ENCODE measurements at places on chromosomes 11 and 22. TPM values are rescaled to one million over a fixed set of nuclear protein-coding genes. Genes with fewer than 3 reads are reported as not detected.

DNA sequence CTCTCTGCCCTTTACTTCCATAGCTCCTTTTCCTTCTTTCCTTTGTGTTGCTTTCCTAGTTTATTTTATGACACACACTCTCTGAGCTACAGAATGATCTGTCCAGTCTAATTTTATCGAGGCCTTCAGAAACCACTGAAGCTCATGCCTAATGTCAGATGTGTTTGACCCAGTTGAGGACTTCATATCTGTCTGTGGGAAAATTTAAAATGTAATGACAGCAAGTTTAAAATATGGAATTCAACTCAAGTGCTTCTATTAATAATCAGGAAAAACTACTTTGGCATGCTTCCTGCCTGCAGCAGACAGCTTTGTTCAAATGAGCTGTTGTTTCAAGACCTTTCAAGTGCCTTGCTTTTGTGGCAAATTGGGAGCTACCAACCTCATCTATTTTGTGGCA lies 261.8 kb upstream of the MTNR1B start:
- no peaks in the 10 kb centered on the region for H3K4me1 ChIP-seq
- H3K27me3 ChIP-seq, result no peaks in the 10 kb centered on the region
- DNase-seq, result no peak

DNA sequence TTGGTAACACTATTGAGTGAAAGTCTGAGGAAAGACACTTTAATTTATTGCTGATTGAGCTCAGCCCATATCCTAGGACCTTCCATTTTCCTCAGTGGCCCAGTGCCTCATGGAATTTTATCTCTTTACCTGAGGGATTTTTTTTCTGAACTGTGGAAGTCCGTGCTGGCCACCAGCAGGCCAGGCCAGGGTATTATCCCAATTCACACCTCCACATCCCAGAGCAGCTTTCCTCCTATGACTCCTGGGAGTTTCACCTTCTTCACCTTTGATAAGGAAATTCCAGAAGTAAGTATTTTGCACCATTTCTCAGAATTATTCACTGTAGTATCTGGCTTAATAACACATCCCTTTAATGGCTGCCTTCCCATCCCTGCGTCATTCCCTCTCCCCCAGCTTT lies 13.0 kb upstream of the RRAS2 start:
- no peak overlapping the region for H3K27ac ChIP-seq
- no peak overlapping the region for H3K4me3 ChIP-seq
- H3K36me3 ChIP-seq, result no peaks in the 10 kb centered on the region
- no peaks in the 10 kb centered on the region for H3K4me1 ChIP-seq

GRCh38 chr22:43862882-43863202 lies 529 bp upstream of the SULT4A1 start:
- H3K27me3 ChIP-seq, result no peaks in the 10 kb centered on the region
- no peaks in the 10 kb centered on the region for H3K4me1 ChIP-seq
- no peak overlapping the region for H3K4me3 ChIP-seq
- no peaks in the 10 kb centered on the region for H3K36me3 ChIP-seq
- DNase-seq, result no peak
- no peak overlapping the region for H3K27ac ChIP-seq

DNA sequence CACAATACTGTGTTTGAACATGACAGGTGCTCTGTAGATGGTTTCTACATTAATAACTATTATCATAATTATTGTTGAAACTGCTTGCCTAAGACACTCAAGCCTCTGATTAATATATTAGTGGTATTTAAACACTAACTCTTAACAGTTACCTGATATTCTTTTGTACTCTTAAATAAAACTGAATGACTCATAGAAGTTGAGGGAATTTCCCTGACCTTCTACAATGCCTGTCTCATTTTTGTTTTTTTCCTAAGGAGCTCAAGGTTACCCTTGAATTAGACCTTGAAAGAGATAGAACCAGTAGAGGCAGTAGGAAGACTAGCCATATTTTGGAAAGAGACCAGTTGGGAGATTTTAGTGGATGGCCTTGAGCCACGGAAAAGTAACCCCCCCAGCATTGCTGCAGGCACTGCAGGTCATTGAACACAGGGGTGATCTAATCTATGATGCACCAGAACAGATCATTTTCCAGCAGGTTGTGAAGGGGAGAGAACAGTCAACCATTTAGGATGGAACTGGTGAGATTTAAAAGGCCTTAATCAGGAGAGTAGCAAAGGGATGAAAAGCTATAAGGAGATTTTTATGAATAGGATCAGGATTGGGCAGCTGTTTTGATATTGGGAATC lies 148.3 kb downstream of the PGR start:
- H3K4me1 ChIP-seq, result no peaks in the 10 kb centered on the region
- H3K36me3 ChIP-seq, result no peaks in the 10 kb centered on the region
- no peak for DNase-seq
- H3K27me3 ChIP-seq, result no peaks in the 10 kb centered on the region

GRCh38 chr11:115183136-115183535 lies 321.1 kb downstream of the CADM1 start:
- H3K36me3 ChIP-seq, result no peaks in the 10 kb centered on the region
- no peak overlapping the region for H3K27ac ChIP-seq
- no peaks in the 10 kb centered on the region for H3K4me1 ChIP-seq
- DNase-seq, result no peak
- H3K27me3 ChIP-seq, result no peaks in the 10 kb centered on the region

DNA sequence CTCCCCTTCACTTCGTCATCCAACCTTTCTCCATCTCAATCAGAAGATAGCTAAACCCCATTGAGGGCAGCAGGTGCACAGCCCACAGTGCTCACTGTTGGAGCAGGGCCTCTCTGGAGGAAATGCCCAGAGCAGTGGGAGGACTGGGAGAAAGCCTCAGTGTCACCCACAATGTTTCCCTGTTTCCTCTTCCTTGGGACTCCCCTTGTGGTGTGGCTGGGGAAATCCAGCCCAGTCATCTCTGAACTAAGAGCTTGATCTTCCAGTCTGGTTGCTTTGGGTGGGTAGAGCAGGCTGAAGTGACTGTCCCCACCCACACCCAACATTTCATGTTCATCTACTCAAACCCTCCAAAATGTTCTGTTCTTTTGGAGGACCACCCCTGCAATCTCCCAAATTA lies 29.8 kb upstream of the EED start:
- no peaks in the 10 kb centered on the region for H3K36me3 ChIP-seq
- DNase-seq, result no peak
- no peaks in the 10 kb centered on the region for H3K4me1 ChIP-seq
- H3K27ac ChIP-seq, result no peak overlapping the region

DNA sequence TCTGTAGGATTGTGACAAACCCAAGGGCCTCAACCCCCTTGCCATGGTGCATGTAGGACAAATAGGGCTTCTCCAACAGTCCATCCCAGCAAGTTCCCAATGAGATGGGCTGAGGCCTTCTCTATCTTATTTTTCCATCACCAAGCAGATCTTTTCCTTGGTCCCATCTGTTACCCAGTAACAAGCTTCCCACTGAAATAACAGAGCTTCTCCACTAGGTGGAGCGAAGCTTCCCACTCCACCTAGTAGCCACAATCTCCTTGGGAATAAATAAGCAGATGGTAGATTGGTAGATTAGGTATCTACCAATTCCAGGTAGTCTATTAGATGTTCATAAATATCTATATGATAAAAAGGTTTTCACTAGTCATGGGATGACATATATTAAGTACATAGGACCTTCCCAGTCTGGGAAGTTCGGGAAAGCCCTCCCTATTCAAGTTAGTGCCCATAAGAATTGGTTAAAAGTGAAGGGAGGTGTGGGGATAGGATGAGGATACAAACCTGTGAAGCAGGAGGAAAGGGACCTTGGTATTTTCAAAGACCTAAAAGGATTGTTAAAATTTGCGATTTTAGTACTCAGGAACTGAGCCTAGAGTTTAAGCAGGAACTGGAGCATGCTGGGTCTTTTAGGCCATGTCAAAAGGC lies 5.9 kb upstream of the OR52L1 start:
- H3K27ac ChIP-seq, result no peak overlapping the region
- H3K27me3 ChIP-seq, result peaks cover 6% of the 10 kb centered on the region
- DNase-seq, result no peak
- no peaks in the 10 kb centered on the region for H3K36me3 ChIP-seq
- H3K4me3 ChIP-seq, result no peak overlapping the region
- no peaks in the 10 kb centered on the region for H3K4me1 ChIP-seq

DNA sequence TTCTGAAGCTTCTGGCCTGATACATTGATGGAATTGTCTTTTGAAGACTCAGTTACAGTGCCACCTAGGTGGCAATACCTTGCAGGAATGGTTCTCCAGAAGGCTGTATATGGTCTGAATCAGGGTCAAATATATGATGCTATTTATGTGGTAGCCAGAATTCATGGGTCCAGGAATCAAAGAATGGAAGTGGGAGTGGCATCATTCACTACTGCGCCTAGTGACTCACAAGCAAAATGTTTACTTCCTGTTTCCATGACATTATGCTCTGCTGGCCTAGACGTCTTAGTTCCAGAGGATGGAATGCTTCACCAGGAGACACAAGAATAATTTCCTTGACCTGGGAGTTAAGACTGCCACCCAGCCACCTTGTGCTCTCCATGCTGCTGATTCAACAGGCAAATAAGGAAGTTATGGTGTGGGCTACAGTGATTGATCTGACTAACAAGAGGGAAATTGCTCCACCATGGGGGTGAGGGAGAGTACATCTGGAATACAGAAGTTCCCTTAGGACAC lies 491.8 kb downstream of the ETS1 start:
- H3K27ac ChIP-seq, result no peak overlapping the region
- no peak for DNase-seq
- no peak overlapping the region for H3K4me3 ChIP-seq
- H3K36me3 ChIP-seq, result no peaks in the 10 kb centered on the region
- H3K4me1 ChIP-seq, result no peaks in the 10 kb centered on the region

DNA sequence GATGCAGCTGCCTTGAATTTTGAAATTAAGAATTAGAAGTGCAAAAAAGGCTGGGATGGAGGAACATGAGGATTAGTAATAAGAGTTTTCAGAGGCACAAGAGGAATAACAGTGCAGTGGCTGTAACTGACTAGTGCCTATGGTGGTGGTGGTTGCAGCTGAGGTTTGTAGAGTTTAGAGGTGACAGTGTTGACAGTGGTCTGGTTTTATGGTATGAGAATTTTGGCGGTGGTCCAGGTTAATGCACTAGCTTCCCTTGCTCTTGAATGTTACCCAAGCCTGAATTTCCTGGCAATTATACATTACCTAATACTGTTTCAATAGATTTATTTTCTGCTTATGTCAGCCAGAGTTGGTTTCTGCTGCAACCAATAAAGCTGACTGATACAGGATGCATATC lies 112.8 kb upstream of the C11orf87 start:
- no peaks in the 10 kb centered on the region for H3K27me3 ChIP-seq
- no peak for DNase-seq
- H3K4me3 ChIP-seq, result no peak overlapping the region
- no peaks in the 10 kb centered on the region for H3K4me1 ChIP-seq
- no peak overlapping the region for H3K27ac ChIP-seq

- H3K27me3 ChIP-seq, result no peaks in the 10 kb centered on the region
- no peak overlapping the region for H3K27ac ChIP-seq
- H3K36me3 ChIP-seq, result peaks cover 7% of the 10 kb centered on the region
These were observed 8.6 kb downstream of the SNAP29 start for GRCh38 chr22:20867179-20868024.

- peak within 1 kb of the TSS; percentile 14 for H3K27ac ChIP-seq
- DNase-seq, result peak; percentile 55
- H3K4me1 ChIP-seq, result no peaks in the 10 kb centered on the region
- H3K4me3 ChIP-seq, result peak within 1 kb of the TSS; percentile 71
These were observed at the start of gene LRFN4 for GRCh38 chr11:66856496-66857233. LRFN4 (plus strand) TSS chr11:66857064; CDS start chr11:66857745, 681 bp downstream.

GRCh38 chr22:24948356-24949202 lies 2.1 kb upstream of the LHFPL7 start:
- H3K4me3 ChIP-seq, result no peak overlapping the region
- peaks cover 8% of the 10 kb centered on the region for H3K4me1 ChIP-seq
- H3K27me3 ChIP-seq, result peaks cover 3% of the 10 kb centered on the region
- H3K36me3 ChIP-seq, result no peaks in the 10 kb centered on the region
- no peak overlapping the region for H3K27ac ChIP-seq

DNA sequence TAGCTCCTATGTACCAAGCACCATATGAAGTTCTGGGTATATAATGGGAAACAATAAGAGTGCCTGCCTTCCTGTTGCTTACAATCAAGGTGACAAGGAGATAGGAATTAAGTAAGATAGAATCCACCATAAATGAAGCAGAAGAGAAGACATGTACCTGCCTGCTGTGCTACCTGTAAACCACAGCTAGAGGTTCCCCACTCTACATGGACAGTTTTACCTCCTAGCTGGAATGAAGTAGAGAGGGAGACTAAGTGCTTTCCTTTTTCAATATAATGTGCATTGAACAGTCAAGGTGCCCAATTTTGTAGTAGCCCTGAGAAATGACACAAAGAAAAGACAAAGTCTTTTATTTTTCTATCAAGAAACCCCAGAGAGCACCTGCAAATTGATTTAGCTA lies 984.6 kb downstream of the DLG2 start:
- no peaks in the 10 kb centered on the region for H3K4me1 ChIP-seq
- no peak overlapping the region for H3K4me3 ChIP-seq
- no peak overlapping the region for H3K27ac ChIP-seq

DNA sequence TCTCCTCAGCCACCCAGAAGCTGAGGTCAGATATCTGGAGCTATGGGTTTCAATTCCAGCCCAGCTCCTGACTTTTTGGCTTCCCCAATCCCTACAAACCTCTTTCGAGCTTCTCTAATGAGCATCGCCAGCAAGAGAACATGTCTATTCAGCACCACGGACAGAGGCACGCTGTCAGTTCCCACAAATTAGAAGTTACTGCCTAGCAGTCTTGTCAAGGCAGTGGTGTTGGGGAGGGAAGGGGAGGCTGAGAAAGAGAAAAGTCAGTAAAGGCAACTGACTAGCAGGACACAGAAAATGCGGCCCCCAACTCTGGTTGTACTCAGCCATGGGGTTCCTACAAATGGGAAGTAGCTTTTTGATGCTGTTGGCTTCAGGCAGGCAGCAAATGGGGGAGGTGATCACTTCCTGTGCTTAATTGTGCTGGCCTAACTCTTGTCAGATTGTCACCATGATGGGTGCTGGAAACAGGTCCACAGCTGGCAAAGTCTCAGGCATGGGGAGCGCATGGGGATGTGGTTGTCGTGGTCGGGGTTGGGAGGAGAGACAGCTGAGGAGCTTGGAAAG lies 205.9 kb downstream of the ST3GAL4 start:
- no peak for DNase-seq
- no peaks in the 10 kb centered on the region for H3K4me1 ChIP-seq
- no peak overlapping the region for H3K4me3 ChIP-seq

DNA sequence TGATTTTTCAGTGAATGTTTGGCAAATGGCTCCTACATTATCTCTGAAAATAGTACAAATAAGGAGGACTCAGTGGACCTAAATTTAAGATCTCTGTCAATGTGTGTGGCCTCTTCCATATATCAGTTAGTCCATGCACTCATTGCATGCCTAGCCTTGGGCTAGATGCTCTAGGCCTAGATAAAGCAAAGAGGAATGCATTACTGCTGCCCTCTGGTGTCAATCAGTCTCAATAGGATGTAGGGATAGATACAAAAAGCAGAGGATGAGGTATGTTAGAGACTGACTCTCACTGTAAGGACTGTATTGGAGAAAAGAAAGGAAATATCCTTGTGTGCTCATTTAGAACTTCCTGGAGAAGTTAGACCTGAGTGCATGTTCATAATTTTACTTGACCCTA lies 42.0 kb downstream of the MS4A2 start:
- DNase-seq, result no peak
- no peaks in the 10 kb centered on the region for H3K4me1 ChIP-seq
- H3K27ac ChIP-seq, result no peak overlapping the region
- no peak overlapping the region for H3K4me3 ChIP-seq

GRCh38 chr11:1204381-1205101 lies 18.3 kb upstream of the MUC5B start:
- no peak overlapping the region for H3K4me3 ChIP-seq
- no peaks in the 10 kb centered on the region for H3K36me3 ChIP-seq
- no peaks in the 10 kb centered on the region for H3K4me1 ChIP-seq
- no peak overlapping the region for H3K27ac ChIP-seq
- H3K27me3 ChIP-seq, result no peaks in the 10 kb centered on the region
- DNase-seq, result no peak

Gene OR8A1
- polyA plus RNA-seq, result not detected

Gene BLID
- not detected for polyA plus RNA-seq

Gene CCDC116
- polyA plus RNA-seq, result not detected

Gene CDC42EP2
- not detected for polyA plus RNA-seq

Gene HEPN1
- not detected for polyA plus RNA-seq

Gene LAYN
- polyA plus RNA-seq, result 0.12 TPM

Gene SCYL1
- polyA plus RNA-seq, result 69.1 TPM

All from naive thymus-derived CD4-positive, alpha-beta T cell (primary cell).